ENCODE measurements at places on chromosomes 3 and 15.
A peak's percentile ranks its signal among the peaks of the same experiment; 100 is the strongest.

DNA sequence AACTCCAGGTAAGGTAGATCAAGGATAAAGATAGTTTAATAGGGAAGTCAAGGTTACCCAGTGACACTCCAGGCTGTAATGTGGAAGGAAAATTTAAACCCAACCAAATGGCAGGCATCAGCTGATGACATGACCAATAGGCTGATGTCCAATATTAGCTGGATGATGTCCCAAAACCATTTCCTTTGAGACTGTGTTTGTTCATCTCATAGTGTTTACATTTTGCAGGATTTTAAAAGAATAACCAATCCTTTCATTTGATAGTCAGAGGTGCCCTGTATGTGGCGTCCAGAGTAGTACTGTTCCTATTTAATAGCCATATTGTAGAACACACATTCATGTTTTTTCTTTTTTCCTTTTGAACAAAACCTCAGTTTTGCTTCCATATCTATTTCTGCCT, 23.3 kb upstream of the TMEM158 start:
- no peaks in the 10 kb centered on the region for H3K4me1 ChIP-seq
- no peak for DNase-seq
- H3K4me3 ChIP-seq = no peak overlapping the region
- peaks cover 7% of the 10 kb centered on the region for H3K27me3 ChIP-seq
- no peak overlapping the region for H3K27ac ChIP-seq

GRCh38 chr15:38564557-38565286, at the start of gene RASGRP1:
Gene RASGRP1 (minus strand): TSS chr15:38564814. CDS start chr15:38564628, 186 bp downstream.
- H3K27me3 ChIP-seq = no peaks in the 10 kb centered on the region
- peak; percentile 84 for DNase-seq
- H3K4me3 ChIP-seq = peak within 1 kb of the TSS; percentile 97
- peak within 1 kb of the TSS; percentile 98 for H3K27ac ChIP-seq
- H3K36me3 ChIP-seq = peaks cover 47% of the 10 kb centered on the region

- no peak overlapping the region for H3K27ac ChIP-seq
- peaks cover 7% of the 10 kb centered on the region for H3K4me1 ChIP-seq
- no peaks in the 10 kb centered on the region for H3K36me3 ChIP-seq
- no peak overlapping the region for H3K4me3 ChIP-seq
Measured at GRCh38 chr3:185820973-185821758, 3.7 kb downstream of the IGF2BP2 start.

DNA sequence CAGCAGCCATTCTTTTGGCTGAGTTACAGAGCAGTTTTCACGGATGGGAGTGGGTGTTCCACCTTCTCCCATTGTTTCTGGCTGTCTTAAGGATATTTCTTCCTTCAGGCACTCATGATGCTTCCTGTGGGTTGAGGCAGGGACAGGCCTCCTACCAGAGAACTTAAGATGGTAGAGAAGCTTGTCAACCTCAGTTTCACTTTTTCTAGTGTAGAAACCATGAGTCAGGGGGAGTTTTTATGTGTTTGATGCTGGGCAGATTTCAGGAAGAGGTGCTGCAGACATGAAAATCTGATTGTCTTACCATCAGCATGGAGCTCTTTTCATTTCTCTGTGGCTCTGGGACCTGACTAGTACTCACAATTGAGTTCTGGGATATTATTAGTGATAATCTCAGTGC, 48.7 kb upstream of the VEPH1 start:
- H3K27me3 ChIP-seq = peaks cover 16% of the 10 kb centered on the region
- H3K27ac ChIP-seq = no peak overlapping the region
- H3K4me1 ChIP-seq = peaks cover 12% of the 10 kb centered on the region
- no peak for DNase-seq

DNA sequence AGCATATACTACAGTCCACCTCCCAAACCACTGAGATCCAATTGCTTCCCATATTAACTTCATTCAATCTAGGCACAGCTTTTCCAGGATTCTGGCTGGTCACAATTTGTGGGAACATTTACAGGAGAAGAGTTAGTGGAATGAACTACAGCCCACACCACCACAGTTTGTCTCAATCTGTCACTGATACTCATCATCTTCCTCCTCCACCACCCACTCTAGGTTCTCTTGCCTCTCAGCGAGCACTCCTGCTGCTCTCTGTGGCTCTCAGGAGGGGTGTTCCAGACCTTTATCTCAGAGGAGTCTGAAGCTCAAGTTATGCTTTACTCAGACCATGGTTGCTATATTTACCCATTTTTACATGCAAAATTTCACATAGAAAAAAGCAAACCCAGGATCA, 25.9 kb upstream of the PLA2G4D start:
- no peak overlapping the region for H3K4me3 ChIP-seq
- H3K36me3 ChIP-seq = no peaks in the 10 kb centered on the region
- H3K27ac ChIP-seq = no peak overlapping the region
- peaks cover 20% of the 10 kb centered on the region for H3K27me3 ChIP-seq
- DNase-seq = no peak
- peaks cover 8% of the 10 kb centered on the region for H3K4me1 ChIP-seq

DNA sequence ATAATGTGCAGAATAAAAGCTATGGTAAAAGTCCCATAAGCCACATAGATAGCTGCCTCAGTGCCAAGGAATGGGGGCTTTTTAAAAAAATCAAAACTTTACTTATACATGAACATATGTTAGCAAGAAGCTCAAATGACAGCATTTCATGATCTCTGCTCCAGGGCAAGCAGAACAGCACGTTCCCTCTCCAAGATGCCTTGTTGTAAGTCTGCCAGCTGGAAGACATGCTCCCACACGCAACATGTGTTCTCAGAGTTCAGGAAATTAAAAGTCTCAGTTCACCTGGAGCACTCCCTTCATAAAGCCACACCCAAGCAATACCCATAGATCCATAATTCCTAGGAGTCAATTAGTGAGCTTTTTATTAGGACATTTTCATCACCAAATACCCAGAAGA, 52.2 kb downstream of the ABI3BP start:
- no peaks in the 10 kb centered on the region for H3K36me3 ChIP-seq
- H3K4me3 ChIP-seq = no peak overlapping the region
- H3K27me3 ChIP-seq = peaks cover 1% of the 10 kb centered on the region

- no peak overlapping the region for H3K4me3 ChIP-seq
- no peak overlapping the region for H3K27ac ChIP-seq
- DNase-seq = no peak
- peaks cover 43% of the 10 kb centered on the region for H3K36me3 ChIP-seq
- H3K27me3 ChIP-seq = no peaks in the 10 kb centered on the region
- H3K4me1 ChIP-seq = no peaks in the 10 kb centered on the region
Measured at GRCh38 chr3:183490653-183491052, 62.2 kb upstream of the MCF2L2 start.

DNA sequence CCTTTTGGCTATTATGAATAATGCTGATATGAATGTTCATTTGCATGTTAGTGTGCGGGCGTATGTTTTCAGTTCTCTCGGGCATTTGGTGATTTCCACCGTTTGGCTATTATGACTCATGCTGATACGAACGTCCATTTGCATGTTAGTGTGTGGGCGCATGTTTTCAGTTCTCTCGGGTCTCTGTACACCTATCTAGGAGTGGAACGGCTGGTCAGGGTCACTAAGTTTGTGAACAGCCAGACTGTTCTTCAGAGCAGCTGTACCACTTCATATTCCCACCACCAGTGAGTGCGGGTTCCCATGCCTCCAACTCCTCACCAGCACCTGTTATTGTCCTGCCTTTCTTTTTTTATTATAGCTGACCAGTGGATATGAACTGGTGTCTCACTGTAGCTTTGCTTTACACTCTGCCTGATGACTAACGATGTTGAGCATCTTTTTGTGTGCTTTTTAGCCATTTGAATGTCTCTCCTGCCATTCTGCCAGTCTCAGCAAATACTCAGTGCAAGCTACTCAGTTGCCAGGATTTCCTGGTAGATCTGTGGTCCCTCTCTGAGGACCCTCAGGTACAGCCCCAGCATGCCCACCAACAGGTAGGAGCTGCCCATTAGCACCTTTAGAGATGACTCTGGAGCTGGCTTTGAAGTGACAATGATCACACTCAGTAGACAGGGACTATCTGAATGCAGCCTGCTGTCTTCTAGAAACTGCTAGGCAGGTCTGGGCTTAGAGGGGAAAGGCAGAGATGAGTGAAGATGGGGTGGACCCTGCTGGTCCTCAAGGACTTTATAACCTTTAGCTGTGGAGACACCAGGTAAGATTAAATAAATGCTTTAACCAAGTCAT, 141.1 kb downstream of the XXYLT1 start:
- no peak overlapping the region for H3K4me3 ChIP-seq
- peaks cover 26% of the 10 kb centered on the region for H3K4me1 ChIP-seq
- no peaks in the 10 kb centered on the region for H3K27me3 ChIP-seq
- no peak for DNase-seq
- H3K27ac ChIP-seq = peak overlapping the region; percentile 89

- H3K27me3 ChIP-seq = no peaks in the 10 kb centered on the region
- H3K4me1 ChIP-seq = peaks cover 46% of the 10 kb centered on the region
- DNase-seq = no peak
- peak overlapping the region; percentile 88 for H3K27ac ChIP-seq
Measured at GRCh38 chr3:49410846-49411534, 786 bp downstream of the RHOA start.

GRCh38 chr15:89226359-89227221, 5.2 kb upstream of the RLBP1 start:
- no peak overlapping the region for H3K27ac ChIP-seq
- DNase-seq = no peak
- H3K36me3 ChIP-seq = no peaks in the 10 kb centered on the region
- H3K4me1 ChIP-seq = peaks cover 5% of the 10 kb centered on the region
- no peaks in the 10 kb centered on the region for H3K27me3 ChIP-seq

GRCh38 chr3:72582211-72582878, 265.9 kb downstream of the SHQ1 start:
- H3K27me3 ChIP-seq = peaks cover 3% of the 10 kb centered on the region
- no peak overlapping the region for H3K4me3 ChIP-seq
- no peaks in the 10 kb centered on the region for H3K36me3 ChIP-seq
- peaks cover 11% of the 10 kb centered on the region for H3K4me1 ChIP-seq
